Heart left ventricle (tissue), 16 donors: ENCODE measurements at places on chromosomes 4 and X. TPM values are rescaled to one million over a fixed set of nuclear protein-coding genes. Genes with fewer than 3 reads are reported as not detected.

DNA sequence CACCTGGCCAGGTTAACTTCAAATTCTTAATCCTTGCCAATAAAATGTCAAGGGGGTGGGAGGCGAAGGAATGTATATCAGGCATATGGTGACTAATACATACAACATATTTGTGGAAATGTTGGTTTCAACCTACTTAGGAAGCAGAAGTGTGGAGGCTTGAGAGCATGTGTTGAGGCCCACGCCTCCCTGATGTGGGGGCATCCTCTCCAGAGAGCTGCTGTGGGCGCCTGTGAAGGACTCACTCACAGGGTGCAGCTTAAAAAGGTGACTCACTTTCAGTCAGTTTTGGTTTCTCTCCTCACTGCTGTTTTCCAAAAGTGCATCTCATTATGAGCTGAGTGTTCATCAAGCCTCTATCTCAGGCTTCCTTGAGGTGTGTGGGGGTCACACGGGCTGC is 27.5 kb downstream of the LNX1 start:
- no peak for DNase-seq

GRCh38 chr4:130338851-130339250 is 1242.9 kb downstream of the C4orf33 start:
- no peak for DNase-seq

DNA sequence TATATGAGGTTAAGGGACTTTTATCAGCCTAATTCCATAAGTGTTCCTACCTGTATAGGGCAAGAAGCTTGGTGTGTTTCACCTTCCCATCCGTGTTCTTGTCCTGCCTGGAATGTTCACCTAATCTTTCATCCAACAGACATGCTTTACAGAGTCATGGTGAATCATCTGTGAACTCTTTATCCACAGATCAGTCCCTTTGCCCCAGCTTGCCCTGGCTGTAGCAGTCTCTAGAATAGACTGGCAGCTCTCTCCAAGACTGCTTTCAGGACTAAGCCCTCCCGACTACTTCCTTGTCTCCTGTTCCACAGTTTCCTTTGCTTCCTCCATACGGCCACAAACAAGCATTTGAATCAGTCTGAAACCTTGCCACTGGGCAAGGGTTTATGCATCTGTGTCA is 177.9 kb upstream of the IL15 start:
- DNase-seq: no peak

- no peak for DNase-seq
Measured at GRCh38 chr4:56656346-56656643, 24.8 kb downstream of the HOPX start.

- DNase-seq: no peak
Measured at GRCh38 chr4:27946799-27947198, 1086.2 kb downstream of the STIM2 start.

DNA sequence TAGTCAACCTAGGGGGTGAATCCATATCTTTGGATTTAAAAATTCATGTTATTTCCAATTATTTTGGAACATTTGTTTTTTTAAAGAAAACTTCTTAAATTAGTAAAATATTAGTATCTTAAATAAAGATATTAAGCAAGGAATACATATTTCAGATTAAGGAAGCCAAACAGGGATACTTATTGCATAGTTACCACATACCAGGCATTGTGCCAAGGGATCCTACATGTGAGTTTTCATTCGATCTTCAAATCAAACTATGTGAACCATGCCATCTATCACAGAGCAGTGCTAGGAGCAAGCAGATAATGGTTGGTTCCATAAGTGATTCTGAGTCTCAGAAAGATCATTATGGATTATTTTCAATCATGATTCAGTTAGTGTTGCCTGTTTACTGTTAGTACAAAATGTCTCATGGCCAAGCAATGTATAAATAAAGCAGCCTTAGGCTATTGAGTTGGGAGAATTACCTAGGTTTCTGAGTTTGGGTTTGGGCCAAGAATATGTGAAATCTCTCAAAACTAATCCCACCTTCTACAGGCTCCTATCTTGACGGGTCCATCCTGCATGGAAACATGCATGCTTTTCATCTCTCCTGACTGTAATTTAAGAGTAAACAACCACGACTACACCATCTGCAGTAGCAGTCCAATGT is 176.7 kb downstream of the NPFFR2 start:
- no peak for DNase-seq

PRRG3 gene
- total RNA-seq: 1.9 TPM

SPARCL1 gene
- 250 TPM for total RNA-seq

GRCh38 chr4:173522160-173522950 is 7.7 kb downstream of the HAND2 start:
- DNase-seq: peak; percentile 94

SSX3 gene
- total RNA-seq: not detected
